ENCODE measurements at places on chromosomes 4 and X.

DNA sequence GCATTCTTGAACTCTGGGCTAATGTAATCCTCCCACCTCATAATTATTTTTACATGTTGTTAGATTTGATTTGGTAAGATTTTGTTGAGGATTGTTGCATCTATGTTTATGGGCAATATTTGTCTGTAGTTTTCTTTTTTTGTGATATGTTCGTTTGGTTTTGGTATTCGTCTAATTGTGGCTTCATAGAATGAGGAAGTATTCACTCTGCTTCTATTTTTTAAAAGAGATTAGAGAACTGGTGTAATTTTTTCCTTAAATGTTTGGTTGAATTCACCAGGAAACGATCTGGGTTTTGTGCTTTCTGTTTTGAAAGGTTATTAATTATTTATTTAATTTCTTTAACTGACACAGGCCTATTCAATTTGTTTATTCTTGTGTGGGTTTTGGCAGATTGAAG, 161.2 kb upstream of the NUDT6 start:
- no peak for DNase-seq

DNA sequence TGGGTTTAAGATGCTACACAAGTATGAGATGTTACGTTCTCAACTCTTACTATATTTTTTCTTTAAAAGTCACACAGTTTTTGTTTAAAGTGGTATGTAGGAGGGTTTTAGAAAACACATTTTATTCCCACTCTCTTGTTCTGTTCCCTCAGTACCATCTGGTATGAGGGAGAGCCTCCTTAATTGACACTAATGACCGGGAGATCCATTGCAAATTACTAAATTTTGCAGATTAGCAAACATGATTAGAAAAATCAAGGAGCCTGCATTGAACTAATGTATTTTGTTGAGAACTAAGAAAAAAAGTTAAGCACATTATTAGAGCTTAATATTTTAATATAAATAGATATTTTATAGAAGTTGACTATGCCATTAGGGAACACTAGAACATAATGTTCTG, 87.3 kb upstream of the UNC5C start:
- no peak for DNase-seq

GRCh38 chrX:31117266-31117665, 45.4 kb upstream of the FTHL17 start:
- no peak for DNase-seq

GRCh38 chrX:149043401-149043800, 461.7 kb downstream of the IDS start:
- no peak for DNase-seq

DNA sequence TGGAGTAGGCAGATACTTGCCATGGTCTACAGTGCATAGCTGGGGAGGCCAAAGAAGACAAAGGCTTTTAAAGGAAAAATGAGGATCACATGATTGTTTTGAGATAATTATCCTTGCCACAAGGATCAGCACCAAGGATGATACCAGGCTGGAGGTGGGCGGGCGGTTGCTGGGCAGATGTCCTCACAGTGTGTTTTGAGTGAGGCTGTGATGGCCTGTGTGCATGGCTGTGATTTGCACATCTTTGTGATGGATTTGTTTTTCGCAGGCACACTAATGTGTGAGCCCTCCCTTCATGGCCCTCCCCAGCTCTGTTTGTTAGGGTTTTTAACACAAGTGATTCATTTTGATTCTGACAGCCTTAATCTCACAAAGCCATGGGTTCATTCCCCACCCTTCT, 46.8 kb downstream of the RGS12 start:
- DNase-seq = no peak

- DNase-seq = no peak
These were observed 15.4 kb downstream of the IGFBP7 start for GRCh38 chr4:57094832-57095223.

GRCh38 chr4:63708661-63709060, 700.6 kb downstream of the TECRL start:
- DNase-seq = no peak

DNA sequence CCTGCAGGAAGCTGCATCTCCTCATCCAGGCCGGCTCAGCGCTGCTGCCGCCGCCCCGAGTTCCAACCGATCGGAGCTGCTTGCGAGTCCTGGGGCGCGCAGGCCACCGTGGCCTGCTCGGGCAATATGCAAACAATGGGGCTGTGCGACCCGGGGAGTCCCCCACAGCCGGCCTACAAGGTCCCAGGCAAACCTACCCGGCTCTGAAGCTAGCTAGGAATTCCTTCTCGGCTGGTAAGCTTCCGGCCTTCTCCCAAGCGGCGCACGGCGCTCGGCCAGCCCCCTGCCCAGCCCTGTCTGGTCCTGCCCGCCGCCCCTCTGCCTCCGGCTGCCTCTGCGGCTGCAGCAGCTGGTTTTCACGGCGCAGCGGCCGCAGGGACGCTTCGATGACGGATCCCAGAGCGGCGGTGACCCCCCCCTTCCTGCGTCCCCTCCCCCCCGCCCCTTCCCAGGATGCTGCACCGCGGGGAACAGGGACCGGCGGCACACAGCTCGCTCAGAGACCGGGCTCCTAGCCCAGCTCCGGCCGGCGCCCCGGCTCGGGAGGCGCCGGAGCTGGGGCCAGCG, 59.4 kb downstream of the TSC22D3 start:
- no peak for DNase-seq

GRCh38 chr4:100095729-100096595, 94.3 kb downstream of the DDIT4L start:
- DNase-seq = peak; percentile 51

GRCh38 chr4:176363072-176363471, 43.3 kb downstream of the SPCS3 start:
- no peak for DNase-seq

- no peak for DNase-seq
These were observed 19.4 kb upstream of the SEL1L3 start for GRCh38 chr4:25882226-25882625.

DNA sequence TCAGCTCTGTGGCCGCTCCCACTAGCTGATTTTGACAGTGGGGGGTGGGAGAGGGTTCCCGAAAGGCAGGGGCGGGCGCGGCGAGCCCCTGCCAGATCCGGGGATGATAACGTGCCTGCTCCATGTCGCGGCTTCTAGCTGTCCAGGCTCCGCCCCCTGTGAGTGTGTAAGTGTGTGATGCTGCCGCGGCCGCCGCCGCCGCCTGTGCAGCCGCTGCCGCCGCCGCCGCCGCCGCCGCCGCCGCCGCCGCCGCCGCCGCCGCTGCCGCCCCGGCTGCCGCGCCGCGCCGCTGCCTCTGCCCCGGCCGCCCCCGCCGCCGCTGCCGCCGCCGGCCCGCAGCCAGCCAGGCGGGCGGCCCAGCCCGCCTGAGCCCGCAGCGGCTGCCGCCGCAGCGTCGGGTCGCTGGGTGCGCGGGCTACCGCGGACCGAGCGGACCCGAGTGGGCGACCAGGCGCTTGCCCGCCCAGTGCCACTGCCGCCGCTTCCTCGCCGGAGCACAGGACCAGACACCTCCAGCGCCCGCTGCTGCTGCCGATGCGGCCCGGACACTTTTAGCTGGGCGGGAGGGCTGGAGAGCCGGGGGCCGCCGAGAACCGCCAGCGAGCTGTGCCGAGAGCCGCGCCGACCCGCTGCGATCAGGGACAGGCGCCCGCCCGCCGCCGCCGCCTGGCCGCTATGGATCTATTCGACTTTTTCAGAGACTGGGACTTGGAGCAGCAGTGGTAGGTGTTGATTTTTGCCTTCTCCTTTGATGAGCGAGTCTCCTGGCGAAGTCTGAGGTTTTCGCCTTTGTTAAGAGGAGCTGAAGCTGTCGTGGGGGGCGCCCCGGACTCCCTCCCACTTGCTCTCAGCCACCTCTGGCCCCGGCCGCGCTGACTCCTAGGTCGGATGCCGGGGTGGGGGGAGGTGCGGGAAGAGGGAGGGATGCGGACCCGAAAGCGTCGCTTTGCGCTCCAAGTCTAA, at the start of gene AFF2:
TSS of gene AFF2 (plus strand) at position 195 of the 963 bp plus-strand sequence. CDS start at position 676, 481 bp downstream.
- peak; percentile 18 for DNase-seq

DNA sequence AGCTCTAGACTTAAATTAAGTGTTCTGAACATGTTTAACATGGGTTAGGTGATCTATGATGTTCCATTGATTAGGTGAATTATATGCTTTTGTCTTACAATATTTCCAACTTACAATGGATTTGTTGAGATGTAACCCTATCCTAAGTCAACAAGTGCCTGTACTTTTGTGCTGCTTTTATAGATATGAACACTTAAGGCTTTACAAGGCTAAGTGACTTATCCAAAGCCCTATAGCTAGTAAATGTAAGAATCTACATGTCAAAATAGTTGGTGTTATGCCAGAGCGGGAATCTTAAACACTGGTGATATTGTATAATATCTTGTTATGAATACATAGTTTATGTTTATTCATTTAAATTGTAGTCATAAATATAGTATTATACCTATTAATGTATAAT, 1629.1 kb upstream of the IGFBP7 start:
- DNase-seq = no peak

DNA sequence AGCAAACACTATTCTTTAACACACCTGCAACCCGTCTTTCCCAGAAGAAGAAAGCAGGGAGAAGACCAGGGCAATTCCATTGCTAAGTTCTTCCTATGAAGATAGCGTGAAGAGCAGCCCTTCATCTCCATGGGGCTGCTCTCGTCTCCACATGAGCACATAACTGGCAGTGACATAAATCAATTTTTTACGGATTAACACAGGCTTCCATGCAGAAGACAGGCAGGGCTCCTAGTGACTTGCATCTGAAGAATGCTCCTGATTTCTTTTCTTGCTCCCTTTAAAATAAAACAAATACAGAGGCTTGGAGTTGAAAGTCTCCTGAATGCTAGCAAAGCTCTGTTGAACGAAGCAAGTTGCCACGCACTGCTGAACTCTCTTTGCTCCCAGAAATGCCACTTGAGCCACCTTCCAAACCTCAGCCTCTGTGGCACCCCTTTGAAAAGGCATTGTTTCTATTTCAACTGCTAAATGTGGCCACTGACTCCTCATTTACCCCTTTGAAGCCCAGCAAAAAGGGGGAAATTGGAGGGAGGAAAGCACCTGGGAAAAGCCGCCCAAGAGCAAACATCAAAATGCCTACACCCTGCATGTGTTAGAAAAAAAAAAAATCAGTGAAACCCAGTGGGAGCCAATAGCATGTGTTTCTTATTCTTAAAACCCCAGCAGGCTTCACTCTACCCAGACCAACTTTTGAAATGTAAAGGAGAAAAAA, 383.7 kb downstream of the IDS start:
- DNase-seq = no peak

DNA sequence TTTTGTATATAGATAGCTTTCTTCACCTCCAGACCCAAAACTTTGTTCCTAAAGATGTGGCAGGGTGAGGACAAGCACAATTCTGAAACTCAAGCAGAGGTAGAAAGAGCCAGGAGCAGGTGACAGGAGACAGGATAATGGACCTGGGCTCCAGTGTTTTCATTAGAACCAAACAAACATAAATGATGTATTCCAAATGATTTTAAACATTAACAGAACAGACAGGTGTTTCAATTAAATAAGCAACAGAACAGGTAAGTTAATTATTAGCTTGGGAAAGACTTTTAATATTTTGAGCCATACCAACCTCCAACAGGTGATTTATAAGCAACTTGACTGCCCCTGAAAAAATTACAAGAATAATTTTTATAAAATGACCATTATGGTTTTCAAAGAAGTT, 459.4 kb upstream of the LCORL start:
- DNase-seq = no peak

GRCh38 chr4:85177092-85177491, 210.6 kb upstream of the WDFY3 start:
- no peak for DNase-seq

- no peak for DNase-seq
These were observed 69.3 kb downstream of the ABCB7 start for GRCh38 chrX:75086731-75087195.

GRCh38 chr4:93828332-93828994, at the start of gene ATOH1:
Gene ATOH1, plus strand, starts transcription at chr4:93828753. Its CDS starts 174 bp downstream, at chr4:93828927.
- no peak for DNase-seq

- no peak for DNase-seq
These were observed 274.5 kb upstream of the NOCT start for GRCh38 chr4:138740816-138741745.

DNA sequence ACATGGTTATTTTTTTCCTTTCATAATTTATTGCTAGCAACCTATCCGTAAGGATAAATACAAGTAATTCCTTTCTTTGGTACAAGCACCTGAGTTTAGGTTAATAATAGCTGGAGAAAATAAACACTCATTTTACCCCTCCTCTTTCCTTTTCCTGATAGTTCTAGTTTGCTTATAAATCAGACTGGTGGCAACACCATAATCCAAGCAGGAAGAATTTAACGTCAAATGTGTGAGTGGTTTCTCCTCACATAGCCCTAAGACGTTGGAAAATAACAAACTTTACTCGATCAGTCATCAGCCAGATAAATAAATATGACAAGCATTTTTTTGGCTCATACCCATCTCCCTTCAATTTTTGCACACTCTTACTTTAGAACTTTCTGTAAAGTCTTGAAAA, 190.3 kb upstream of the FAM241A start:
- no peak for DNase-seq

DNA sequence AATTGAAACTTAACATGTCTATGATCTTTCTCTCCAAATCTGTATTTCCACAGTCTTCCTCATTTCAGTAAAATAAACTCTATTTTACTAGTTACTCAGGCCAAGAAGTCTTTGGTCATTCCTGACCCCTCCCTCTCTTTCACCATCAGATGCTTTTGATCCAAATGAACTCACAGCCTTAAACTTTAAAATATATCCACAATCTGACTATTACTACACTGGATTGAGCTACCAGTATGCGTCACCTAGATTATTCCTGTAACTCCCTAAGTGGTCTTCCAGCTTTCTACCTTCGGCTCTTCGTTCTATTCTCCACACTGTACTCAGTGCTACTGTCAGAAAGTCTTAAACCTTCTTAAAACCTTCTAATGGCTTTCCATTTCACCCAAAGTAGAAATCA, 195.1 kb downstream of the FBXW7 start:
- DNase-seq = no peak

GRCh38 chrX:65575022-65575421, 40.4 kb upstream of the LAS1L start:
- no peak for DNase-seq

- DNase-seq = no peak
These were observed 25.0 kb downstream of the CPZ start for GRCh38 chr4:8617486-8618040.

GRCh38 chr4:1318488-1319213, 28.4 kb upstream of the UVSSA start:
- DNase-seq = no peak

DNA sequence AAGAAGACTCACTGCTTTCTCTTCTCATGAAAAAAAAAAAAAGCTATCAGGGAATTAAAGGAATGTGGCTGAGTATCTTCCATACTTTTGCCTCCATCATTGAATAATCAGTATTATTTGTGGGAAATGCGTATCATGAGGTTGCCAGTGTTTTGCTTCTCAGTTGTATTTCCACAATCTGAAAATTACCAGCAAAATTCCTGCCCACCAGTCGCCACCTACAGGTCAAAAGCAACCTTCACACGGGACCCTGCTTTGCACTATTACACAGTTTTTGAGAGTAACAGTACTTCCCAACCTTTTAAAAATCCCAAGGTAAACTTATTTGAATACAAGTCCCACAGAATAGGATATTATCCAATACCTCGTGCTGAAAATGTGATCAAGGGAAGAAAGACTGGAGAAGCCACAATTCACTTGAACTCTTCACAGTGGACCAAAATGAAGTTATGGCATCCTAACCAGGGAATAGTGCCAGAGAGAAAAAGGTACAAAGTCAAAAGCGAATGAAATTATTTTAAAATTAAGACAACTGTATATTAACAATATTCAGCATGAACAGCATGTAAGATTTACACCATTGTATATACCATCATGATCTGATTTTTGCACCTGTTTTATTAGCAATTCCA, 30.4 kb downstream of the PGRMC1 start:
- DNase-seq = no peak

- DNase-seq = no peak
These were observed 31.0 kb upstream of the FAT4 start for GRCh38 chr4:125283707-125284279.

- DNase-seq = no peak
These were observed 158.0 kb upstream of the PCDH10 start for GRCh38 chr4:132991111-132991510.
